ENCODE measurements at places on chromosomes 1 and 21. TPM values are rescaled to one million over a fixed set of nuclear protein-coding genes. Genes with fewer than 3 reads are reported as not detected.

The KCNJ15 gene
- not detected for total RNA-seq

The NR1I3 gene
- not detected for total RNA-seq

The TSSK3 gene
- total RNA-seq: 0.32 TPM

GRCh38 chr1:94683886-94684285 lies 136.3 kb upstream of the SLC44A3 start:
- no peak for DNase-seq

GRCh38 chr1:234954613-234955012 lies 174.0 kb downstream of the TOMM20 start:
- no peak for DNase-seq

- DNase-seq: no peak
Measured at GRCh38 chr21:32946654-32947053, 79.1 kb upstream of the OLIG2 start.

DNA sequence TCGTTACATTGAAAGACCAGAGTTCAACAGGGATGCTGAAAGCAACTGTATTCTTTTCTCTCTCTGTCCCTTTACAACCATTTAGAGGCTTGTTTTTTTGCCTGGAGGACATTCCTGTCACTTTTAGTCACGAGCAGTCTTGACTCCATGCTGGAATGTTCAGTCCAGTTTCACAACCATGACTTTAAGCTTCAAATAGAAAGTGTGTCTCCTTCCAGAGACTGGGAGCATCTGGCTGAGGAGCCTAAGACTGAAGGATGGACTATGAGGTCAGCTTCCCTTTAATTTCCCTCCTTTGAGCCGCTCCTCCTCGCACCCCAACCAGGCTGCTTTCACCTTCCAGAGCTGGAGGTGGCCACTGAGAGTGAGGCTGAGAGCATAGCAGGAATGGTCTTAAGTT lies 10.5 kb upstream of the RYR2 start:
- no peak for DNase-seq

DNA sequence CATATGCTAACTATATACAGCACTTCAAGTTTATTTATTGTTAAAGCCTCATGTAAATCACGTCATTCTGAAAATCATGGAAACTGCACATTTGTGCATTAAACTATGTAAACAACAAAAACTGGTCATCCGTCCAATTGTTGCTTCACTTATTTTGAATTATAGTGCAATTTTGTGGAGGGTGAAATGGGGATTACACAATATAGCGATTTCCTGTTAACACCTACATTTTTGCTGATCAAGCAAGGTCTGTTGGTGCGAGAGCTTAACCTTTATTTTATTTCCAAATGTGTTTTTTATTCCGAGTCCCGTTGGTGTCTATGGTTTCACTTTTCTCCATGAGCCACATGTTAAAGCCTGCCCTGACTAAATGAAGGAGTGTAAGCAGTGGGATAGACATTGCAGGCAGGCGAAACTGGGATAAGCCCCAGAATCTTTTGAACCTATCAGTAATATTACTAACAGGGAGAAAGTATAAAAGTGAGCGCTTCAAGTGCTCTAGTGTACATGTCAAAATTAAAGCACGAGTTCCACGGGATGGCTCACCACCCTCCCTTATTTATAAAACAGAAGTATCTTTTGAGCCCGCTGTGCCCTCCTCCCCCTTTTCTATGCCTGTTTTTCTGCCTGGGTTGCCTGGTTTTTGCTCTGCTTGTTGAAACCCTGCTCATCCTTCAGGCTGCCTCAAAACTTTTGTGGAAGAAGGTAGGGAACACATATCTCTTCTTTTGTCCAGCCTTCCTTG lies 120.7 kb downstream of the NFIA start:
- no peak for DNase-seq

GRCh38 chr1:190904091-190904695 lies 426.5 kb upstream of the BRINP3 start:
- DNase-seq: no peak

- DNase-seq: peak; percentile 99
Measured at GRCh38 chr1:155127105-155127966, at the start of gene EFNA1. TSS of gene EFNA1 (plus strand) at chr1:155127876. CDS start at chr1:155127978, 102 bp downstream.

DNA sequence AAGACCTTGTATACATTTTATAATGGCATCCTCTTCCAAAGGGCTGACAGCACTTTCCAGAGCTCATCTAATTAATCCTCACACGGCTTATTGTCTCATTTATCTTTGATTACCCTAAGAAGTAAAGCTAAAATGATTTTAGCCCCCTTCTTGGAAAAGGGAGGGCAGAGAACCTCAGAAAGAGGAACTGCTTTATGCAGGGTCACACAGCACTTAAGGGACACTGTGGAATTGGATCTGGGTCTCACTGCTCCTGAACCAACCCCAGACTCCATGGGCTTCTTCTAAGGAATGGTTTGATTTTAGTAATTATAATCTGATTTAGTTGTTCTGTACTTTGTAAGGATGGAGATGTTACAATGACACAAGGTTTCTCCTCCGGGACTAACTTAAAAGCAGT lies 3.2 kb downstream of the BRINP2 start:
- no peak for DNase-seq

Data from SK-MEL-5 (cell line).